HS-5 (cell line): ENCODE measurements at places on chromosomes 13 and 19.

DNA sequence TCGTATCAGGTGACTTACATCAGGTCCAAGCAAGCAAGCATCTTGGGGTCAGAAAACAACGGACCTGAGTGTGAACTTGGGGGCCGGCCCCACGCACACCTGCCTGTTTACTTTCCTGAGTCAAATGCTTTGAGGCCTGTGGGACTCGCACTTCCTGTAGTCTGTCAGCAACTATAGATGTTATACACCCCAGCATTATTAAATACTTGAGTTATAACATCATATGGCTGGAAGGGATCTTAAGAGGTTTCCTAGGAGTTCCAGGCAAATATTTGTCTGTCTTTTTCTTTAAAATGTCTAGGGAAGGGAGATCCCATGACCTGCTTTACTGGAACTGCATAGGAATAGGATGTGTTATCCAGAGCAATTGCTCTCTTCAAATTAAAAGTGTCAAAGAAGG, 280.6 kb downstream of the SHISA2 start:
- DNase-seq = no peak

GRCh38 chr13:112331675-112332074, 44.5 kb upstream of the SPACA7 start:
- DNase-seq = no peak

DNA sequence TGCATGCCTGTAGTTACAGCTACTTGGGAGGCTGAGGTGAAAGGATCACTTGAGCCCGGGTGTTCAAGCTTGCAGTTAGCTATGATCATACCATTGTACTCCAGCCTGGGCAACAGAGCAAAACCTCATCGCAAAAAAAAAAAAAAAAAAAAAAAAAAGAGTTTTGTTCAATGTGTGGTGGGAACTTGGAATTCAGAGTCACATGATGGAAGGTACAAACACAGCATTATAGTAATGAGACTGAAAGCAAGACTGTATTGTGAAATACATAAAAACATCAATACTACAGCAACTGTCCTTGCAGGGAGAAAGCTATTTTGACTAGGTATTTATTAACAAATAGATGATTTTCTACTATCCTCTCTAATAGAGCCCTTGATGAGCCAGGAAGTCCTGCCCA, 393.2 kb downstream of the DLEU7 start:
- DNase-seq = no peak

- no peak for DNase-seq
Measured at GRCh38 chr13:64662887-64663593, 2567.1 kb downstream of the PCDH9 start.

DNA sequence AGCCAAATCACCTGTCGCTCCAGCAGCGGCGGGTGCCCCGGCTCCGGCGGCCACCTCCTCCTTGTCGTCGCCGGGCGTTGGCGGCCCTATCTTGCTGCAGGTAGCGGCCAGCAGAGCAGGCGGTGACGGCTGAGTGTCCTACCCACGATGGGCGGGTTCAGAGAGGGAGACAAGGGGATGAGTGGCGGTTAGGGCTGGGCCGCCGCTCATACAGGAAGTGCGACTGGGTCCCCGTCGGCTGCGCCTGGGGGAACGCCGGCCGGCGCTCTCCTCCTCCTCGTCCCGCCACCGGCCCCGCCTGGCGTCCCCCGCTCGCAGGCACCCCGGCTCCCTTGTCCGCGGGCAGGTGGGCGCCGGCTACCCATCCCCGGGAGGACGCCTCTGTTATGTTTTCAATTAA, 1692.0 kb downstream of the SLITRK5 start:
- no peak for DNase-seq

DNA sequence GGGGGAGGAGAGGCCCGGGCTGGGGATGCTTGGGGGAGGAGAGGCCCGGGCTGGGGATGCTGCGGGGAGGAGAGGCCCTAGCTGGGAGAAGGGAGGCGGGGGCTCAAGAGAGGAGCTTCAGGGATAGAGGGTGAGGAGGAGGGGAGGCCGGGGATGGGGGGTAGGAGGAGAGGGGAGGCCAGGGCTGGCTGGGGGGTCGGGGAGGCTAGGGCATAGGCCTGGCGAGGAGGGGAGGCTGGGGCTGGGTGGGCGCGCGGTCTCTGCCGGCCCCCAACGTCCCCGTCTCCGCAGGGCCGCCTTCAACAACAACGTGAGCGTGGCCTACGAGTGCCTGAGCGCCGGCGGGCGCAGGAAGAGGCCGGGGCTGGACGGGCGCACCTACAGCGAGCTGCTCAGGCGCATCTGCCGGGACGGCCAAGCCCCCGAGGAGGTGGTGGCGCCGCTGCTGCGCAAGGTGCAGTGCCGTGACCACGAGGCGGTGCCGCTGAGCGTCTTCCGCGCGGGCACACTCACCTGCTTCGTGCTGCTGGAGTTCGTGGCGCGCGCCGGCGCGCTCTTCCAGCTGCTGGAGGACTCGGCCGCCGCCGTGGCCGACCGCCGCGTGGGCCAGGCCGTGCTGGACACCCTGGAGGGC, 11.4 kb downstream of the TPGS1 start:
- DNase-seq = no peak

GRCh38 chr13:107690181-107690580, 525.2 kb downstream of the LIG4 start:
- DNase-seq = no peak

- no peak for DNase-seq
Measured at GRCh38 chr19:35736913-35737886, 5.1 kb downstream of the IGFLR1 start.
